Activated T-cell treated with anti-CD3 and anti-CD28 coated beads, Interleukin-2, amount 50 U/mL, for 72 hours (primary cell): ENCODE measurements at places on chromosomes 1 and 21.

GRCh38 chr1:20678599-20678998 is 17.4 kb upstream of the DDOST start:
- H3K27ac ChIP-seq = no peak overlapping the region
- no peak for DNase-seq
- H3K4me1 ChIP-seq = peaks cover 10% of the 10 kb centered on the region
- H3K4me3 ChIP-seq = no peak overlapping the region

DNA sequence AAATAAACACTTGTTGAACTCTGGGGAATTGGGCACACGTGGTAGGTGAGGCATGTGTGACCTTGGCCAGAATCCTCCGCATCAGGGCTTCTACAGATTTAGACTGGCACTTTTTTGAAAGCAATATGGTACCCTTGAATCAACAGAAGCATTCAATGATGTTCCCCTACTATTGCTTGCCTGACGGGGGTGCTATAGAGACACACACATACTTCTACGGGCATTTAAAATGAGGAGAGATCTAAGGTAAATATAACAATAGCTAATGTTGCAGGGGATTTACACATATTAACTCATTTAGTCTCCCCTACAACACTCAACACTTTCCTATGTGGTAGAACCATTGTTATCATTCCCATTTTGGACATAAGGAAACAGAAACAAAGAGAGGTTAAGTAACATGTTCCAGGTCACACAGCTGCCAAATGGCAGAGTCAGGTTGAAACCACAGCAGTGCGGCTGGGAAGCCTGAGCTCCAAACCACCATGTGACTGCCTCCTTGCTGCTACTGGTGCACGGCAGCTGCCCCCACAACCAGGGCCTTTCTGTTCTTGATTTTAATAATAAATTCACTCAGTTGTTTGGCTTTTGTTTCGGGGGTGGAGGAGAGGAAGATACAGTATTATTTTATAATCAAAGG is 147.4 kb downstream of the ZNF281 start:
- no peak overlapping the region for H3K4me3 ChIP-seq
- H3K36me3 ChIP-seq = no peaks in the 10 kb centered on the region

- no peak overlapping the region for H3K27ac ChIP-seq
- H3K36me3 ChIP-seq = no peaks in the 10 kb centered on the region
- DNase-seq = peak; percentile 62
- peaks cover 38% of the 10 kb centered on the region for H3K27me3 ChIP-seq
- H3K4me1 ChIP-seq = no peaks in the 10 kb centered on the region
- H3K4me3 ChIP-seq = no peak overlapping the region
Observed at GRCh38 chr21:38126666-38127303, 130.0 kb upstream of the KCNJ15 start.

DNA sequence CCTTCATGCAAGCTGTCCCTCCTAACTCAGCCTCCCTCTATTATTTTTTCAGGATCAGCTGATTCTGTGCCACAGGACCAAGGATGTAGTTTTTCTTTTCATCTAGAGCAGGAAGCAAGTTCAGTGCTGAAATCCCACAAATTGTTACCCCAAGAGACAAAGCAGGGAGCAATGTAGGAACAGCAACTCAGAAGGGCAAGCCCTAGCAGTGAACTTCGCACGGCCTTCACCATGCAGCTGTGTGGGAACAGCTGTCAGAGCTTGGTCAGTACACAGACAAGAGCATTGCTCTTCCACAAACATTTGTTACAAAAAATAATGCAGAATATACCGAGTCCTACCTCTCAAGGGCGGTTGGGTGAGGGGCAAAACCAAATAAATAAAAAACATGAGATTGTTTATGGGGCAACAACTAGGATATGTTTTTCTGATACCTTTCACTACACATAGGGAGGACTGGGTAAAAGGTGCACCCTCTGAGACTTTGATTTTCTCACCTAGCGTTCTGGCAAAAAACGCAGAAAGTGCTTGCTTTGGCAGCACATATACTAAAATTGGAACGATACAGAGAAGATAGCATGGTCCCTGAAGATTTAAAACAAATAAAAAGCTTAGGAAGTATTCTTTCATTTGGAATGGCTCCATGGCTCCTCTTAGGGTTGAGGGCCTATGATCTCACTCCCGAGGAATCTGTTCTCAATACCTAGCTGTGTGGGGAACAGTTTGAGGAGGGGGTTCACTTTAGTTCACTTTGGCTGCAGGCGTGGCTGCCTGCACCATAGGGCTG is 37.1 kb upstream of the ANGPTL7 start:
- peaks cover 9% of the 10 kb centered on the region for H3K4me1 ChIP-seq
- H3K4me3 ChIP-seq = no peak overlapping the region
- peaks cover 3% of the 10 kb centered on the region for H3K36me3 ChIP-seq
- no peak for DNase-seq
- H3K27ac ChIP-seq = no peak overlapping the region

DNA sequence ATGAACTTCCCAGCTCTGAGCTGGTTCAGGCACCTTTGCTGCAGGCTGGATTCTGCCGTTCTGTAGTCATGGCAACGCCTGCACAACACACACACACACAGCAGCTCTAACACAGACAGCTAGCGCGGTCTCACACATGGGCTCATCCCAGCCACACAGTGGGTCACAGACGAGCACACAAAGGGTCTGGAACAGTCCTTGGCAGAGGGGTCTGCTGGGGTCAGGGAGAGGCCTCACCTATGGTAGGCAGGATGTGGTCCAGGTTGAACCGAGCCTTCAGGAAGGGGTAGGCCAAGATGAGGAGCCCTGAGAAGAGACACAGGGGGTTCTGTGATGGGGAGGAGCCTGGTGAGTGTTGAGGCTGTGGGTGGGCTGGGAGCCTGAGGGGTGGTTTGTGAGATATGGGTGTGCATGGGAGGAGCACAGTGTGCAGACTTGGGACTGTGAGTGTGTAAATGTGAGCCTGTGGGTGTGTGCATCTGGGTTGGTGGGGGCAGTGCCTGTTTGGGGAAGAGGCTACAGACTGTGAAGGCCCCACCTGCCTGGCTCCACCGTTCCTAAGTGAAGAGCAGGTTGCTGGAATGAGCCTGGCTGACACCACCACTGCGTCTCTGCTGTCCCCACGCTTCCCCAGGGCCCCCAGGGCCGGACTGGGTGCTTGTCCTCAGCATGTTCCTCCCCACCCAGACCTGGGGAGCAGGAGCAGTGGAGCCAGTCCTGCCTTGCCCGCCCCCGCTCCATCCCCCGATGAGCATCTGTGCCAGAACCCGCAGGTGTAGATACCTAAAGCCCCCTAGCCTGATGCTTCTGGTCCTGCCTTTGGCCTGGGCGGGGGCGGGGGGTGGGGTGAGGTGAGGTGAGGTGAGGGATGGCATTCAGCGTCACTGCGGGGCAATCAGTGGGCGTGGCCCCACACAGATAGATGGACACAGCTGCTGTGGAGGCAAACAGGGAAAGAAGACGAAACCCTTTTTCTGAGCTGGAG is 1.5 kb downstream of the KNCN start:
- H3K4me3 ChIP-seq = no peak overlapping the region
- H3K36me3 ChIP-seq = no peaks in the 10 kb centered on the region
- peaks cover 8% of the 10 kb centered on the region for H3K4me1 ChIP-seq
- no peak overlapping the region for H3K27ac ChIP-seq
- peaks cover 22% of the 10 kb centered on the region for H3K27me3 ChIP-seq

GRCh38 chr1:245126530-245126929 is 28.3 kb upstream of the KIF26B start:
- H3K27ac ChIP-seq = no peak overlapping the region
- peaks cover 2% of the 10 kb centered on the region for H3K27me3 ChIP-seq
- no peak for DNase-seq
- H3K4me1 ChIP-seq = no peaks in the 10 kb centered on the region
- H3K4me3 ChIP-seq = no peak overlapping the region

DNA sequence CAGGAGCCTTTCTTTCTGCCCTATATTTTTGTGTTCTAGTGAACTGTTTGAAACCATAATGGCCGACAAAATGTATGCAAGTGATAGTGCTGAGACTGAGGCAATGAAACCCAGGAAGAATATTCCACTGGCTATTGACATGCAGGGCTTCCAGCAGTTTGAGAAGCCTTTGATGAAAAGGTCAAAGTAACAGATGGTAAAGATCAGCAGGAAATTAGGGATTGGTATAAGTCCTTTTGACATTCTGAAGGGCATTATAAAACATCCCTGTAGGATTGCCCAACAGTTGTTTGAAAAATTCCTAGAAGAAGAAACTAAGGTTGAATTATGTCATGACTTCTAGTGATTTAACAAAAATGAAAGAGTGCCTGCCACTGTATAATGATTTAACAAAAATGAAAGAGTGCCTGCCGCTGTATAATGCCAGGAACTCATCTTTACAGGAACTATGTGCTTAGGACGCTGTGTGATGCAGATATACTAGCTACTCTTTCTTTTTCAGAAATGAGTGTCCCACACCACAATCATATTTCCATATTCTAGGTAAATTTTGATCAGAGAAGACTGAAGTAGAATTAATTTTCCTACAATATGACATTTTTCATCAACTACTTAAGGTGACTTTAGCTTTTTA is 283.9 kb upstream of the ST6GALNAC5 start:
- H3K4me3 ChIP-seq = no peak overlapping the region
- DNase-seq = no peak

DNA sequence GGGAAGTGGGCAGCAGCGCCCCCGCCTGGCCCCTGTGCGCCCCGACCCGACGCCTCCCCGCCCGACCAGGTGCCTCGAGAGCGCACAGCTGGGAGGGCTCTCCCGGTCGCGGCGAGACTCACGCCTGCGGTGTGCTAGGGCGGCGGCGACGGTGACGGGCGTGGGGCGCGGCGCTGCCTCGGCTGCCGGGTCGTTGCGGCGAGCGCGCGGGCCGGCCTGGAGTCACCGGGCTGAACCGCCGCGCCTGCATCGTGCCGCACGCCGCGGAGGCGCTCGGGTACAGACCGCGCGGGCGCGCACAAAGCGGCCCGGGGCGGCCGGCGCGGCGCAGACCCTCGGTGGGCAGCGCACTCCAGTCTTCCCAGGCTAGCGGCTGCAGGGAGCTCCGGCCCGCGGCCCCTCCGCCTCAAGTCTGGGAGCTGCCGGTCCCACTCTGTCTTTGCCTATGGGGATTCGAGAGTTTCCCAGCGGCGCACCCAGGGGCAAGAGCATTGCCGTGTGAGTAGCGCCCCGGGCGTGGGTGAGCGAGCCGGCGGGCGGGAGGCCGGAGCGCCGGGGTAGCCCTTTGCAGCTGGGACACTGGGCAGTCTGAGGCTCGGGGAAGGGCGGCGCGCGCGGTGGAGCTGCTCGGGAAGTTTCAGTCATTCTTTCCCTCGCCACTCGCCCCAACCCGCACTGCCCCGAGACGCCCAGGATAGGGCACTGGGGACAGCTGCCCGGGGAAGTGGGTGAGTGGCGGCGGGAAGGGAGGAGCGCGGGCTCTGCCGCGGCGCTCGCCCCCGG is at the start of gene SLC35F3:
Gene SLC35F3 (plus strand): TSS at position 44 of the 783 bp plus-strand sequence.
- peak within 1 kb of the TSS; percentile 67 for H3K4me3 ChIP-seq
- peaks cover 8% of the 10 kb centered on the region for H3K36me3 ChIP-seq
- DNase-seq = peak; percentile 43

GRCh38 chr1:77322061-77322900 is 40.5 kb downstream of the AK5 start:
- H3K4me1 ChIP-seq = peaks cover 5% of the 10 kb centered on the region
- no peaks in the 10 kb centered on the region for H3K36me3 ChIP-seq
- no peak overlapping the region for H3K4me3 ChIP-seq
- no peak for DNase-seq
- H3K27me3 ChIP-seq = no peaks in the 10 kb centered on the region

DNA sequence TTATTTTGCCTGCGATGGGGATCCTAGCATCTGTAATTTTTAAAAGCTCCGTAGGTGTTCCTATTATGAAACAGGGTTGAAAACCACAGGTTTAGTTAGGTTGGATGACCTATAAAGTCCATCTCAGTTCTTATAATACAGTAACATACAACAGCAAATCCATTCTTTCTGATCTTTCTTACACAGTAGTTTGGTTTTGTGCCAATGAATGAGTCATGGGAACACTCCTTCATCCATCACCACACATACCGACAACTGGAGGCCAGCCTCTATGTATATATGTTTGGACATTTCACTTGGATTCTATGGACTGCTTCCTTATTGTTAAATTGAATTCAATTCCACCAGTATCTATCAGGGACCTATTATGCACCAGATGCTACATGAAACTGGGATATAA is 118.4 kb upstream of the L1TD1 start:
- no peaks in the 10 kb centered on the region for H3K27me3 ChIP-seq
- no peak overlapping the region for H3K27ac ChIP-seq
- no peak overlapping the region for H3K4me3 ChIP-seq
- no peaks in the 10 kb centered on the region for H3K36me3 ChIP-seq
- no peak for DNase-seq

DNA sequence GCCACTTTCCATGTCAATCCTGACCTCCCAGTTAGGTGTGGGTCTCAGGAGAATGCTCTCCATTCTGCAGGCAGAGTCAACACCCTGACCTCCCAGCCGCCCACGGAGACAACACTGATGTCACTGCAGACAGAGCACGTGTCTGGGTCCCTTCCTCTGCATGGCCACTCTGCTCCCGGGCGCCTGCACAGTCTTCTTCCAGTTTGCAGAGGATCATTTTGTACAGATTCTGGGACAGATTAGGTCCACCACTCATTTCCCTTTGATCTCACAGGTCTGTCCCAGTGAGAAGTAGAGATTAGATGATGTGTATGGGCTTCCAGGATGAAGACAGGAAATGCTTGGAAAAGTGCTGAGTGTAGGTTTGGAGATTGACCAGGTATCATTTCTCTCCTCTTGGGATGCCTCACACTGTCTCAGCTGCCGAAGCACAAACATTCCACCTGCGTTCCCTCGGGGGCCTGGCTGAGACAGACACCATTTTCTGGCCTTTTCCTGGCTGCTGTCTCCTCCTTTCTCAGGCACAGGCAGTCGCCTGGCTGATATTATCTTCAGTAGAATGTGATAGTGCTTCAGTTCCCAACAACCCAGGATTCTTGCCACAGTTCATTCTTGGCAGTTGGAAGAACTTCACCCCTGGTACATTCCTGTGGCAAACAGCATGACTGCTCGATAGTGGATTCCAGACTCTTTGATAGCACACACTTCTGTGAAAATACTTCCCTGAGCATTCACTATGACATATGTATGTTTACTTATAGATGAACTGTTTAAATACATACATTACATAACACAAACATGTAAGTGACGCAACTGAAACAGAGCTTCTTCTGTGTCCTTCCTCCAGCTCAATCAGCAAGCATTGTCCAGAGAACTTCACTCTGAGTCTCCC is 7.9 kb downstream of the MYBPHL start:
- H3K27ac ChIP-seq = no peak overlapping the region
- peaks cover 20% of the 10 kb centered on the region for H3K27me3 ChIP-seq
- H3K4me1 ChIP-seq = no peaks in the 10 kb centered on the region
- DNase-seq = peak; percentile 21
- H3K4me3 ChIP-seq = no peak overlapping the region
- no peaks in the 10 kb centered on the region for H3K36me3 ChIP-seq

- H3K4me3 ChIP-seq = peak overlapping the region; percentile 95
- peak overlapping the region; percentile 89 for H3K27ac ChIP-seq
- H3K36me3 ChIP-seq = peaks cover 16% of the 10 kb centered on the region
- DNase-seq = no peak
- H3K4me1 ChIP-seq = peaks cover 86% of the 10 kb centered on the region
Observed at GRCh38 chr1:234979296-234980279, 149.0 kb downstream of the TOMM20 start.

DNA sequence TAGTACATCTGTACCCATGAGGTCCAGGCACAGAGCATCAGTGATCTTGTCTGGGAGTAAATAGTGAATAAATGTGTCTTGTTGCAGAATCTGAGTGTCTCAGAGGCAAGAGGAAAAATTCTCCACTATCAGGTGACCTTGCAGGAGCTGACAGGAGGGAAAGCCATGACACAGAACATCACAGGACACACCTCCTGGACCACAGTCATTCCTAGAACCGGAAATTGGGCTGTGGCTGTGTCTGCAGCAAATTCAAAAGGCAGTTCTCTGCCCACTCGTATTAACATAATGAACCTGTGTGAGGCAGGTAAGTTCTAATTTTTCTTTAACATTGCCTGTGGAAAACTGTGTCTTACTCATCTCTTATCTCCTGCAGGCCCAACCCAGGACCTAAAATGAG is 43.1 kb downstream of the IL12RB2 start:
- no peak overlapping the region for H3K4me3 ChIP-seq
- peaks cover 51% of the 10 kb centered on the region for H3K4me1 ChIP-seq
- DNase-seq = peak; percentile 39
- H3K36me3 ChIP-seq = peaks cover 37% of the 10 kb centered on the region
